Activated CD4-positive, alpha-beta T cell treated with anti-CD3 and anti-CD28 coated beads, Interleukin-2, amount 10 ng/mL, durations not matched to agents 24 days and 14 days (primary cell): ENCODE measurements at places on chromosomes 2 and 18. TPM values are rescaled to one million over a fixed set of nuclear protein-coding genes. Genes with fewer than 3 reads are reported as not detected.

Gene OTX1
- total RNA-seq, result not detected in 2 replicates

Gene GREB1
- 0.05 and 0.24 TPM in 2 replicates for total RNA-seq

- DNase-seq, result no peak
Measured at GRCh38 chr2:205948883-205949282, 137.1 kb downstream of the INO80D start.

DNA sequence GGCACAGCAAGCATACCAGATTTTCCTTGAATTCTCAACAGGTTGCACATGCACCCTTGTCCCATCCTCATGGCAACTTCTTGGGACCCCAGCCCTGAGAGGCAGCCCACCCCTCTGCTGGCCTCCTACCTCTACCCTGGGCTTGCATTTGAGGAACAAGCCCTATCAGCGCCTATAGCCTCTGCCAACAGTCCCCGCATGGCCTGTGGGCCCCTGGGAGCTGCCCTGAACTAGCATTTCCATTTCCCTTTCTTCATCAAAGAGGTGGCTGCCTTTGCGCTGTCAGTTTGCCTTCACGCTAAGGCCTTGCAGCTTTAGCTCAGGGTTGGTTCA is 5.4 kb upstream of the ZAP70 start:
- no peak for DNase-seq

Gene CYS1
- total RNA-seq, result 0.24 and 0.63 TPM in 2 replicates

Gene NDUFV2
- 357 and 360 TPM in 2 replicates for total RNA-seq

DNA sequence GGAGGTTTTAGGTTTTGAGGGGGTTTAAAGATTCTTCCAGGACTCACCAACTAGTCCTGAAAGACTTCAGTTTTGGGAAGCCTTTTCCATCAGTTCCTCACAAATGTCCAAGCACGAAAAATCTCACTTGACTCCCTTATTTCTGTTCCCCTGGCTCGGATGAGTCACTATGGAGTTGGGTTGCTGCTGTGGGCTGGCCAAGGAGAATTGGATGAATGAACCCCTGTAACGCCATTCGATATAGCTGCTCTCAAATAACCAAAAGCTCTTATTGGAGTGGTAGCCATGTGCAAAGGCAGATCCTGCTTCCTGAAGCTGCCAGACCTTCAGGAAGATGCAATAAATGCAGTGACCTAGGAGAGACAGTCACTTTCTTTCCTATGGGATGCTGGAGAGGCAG is 417.0 kb downstream of the ZNF521 start:
- no peak for DNase-seq

DNA sequence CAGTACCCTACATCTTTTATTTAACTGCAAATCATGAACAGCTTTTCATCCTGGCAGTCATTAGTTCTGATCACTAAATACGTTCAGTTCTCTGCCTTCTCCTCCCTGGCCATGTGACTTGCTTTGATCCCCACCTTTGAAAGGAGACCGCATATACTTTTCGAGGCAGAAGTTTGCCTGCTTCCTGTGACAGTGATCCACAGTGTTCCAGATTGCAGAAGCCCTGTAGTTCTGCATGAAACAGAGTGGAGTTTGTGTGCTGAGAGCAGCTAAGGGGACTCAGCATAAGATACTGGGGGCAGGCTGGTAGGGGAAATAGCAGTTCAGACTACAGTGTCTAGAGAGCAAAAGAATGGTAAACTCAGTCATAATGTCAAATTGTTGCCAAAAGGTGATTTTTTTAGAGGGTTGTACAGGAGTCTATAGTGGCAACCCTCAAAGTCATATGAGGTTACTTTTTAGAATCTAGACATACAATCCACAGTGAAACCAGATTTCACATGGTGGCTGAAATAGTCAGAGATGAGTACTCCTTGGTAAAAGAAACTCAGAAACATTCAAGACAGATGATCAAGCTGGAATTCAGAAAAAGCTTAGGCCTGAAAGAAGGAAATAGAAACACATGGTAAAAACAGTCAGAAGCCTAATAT is 1800.4 kb upstream of the CELF4 start:
- DNase-seq, result no peak

- DNase-seq, result no peak
Measured at GRCh38 chr18:2536493-2536892, 34.8 kb downstream of the METTL4 start.
